ENCODE measurements at places on chromosomes 3 and 15.

DNA sequence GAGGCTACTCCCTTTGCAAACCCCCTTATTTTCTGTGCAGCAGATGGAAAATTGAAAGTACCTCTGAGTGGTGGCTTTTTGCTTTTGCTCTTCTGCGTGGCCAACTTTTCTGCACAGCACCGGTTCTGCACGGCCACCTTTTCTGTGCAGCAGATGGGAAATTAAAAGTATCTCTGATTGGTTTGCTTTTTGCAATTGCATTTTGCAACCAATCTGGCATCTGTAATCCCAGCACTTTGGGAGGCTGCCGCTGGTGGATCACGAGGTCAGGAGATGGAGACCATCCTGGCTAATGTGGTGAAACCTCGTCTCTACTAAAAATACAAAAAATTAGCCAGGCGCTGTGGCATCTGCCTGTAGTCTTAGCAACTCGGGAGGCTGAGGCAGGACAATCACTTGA lies 79.5 kb upstream of the CHMP2B start:
- no peaks in the 10 kb centered on the region for H3K36me3 ChIP-seq
- no peak overlapping the region for H3K4me3 ChIP-seq
- H3K27me3 ChIP-seq: no peaks in the 10 kb centered on the region
- H3K27ac ChIP-seq: no peak overlapping the region
- no peak for DNase-seq

GRCh38 chr3:160616716-160617115 lies 51.3 kb upstream of the KPNA4 start:
- peaks cover 28% of the 10 kb centered on the region for H3K27me3 ChIP-seq
- no peaks in the 10 kb centered on the region for H3K4me1 ChIP-seq
- no peaks in the 10 kb centered on the region for H3K36me3 ChIP-seq
- H3K27ac ChIP-seq: no peak overlapping the region

- H3K36me3 ChIP-seq: peaks cover 30% of the 10 kb centered on the region
- no peaks in the 10 kb centered on the region for H3K27me3 ChIP-seq
- H3K4me1 ChIP-seq: peaks cover 2% of the 10 kb centered on the region
- no peak overlapping the region for H3K27ac ChIP-seq
- H3K4me3 ChIP-seq: no peak overlapping the region
- no peak for DNase-seq
Observed at GRCh38 chr3:120324190-120324589, 25.0 kb downstream of the LRRC58 start.

DNA sequence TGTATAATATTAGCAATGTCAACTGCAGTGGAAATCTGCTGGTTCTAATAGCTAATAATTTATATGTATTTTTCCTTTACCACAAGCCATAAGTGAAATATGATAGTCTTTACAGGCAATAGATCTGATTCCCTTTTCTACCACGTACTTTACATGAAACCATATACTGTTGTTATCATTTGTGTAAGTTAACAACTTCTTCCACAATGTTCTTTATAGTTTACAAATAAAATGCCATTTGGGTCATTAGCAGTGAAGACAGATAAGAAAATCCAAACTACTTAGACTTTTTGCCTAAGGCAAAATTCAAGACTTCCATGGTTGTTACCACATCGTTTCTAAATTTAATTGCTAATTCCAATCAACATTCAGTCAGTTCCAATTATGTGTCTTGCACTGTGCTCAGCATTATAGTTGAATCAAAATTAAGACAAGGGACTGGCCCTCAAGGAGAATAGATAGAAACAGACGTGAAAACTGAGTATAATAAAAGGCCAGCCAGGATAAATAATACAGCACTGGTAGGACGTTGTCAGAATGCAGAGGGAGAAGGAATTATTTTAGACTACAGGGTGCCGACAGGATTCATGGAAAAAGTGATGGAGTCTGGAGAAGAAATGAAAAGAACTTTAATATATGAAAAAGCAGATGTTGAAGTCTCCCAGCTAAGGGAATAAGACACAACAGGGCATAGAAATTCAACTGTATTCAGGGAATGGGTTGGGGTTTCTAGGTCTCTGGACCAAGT lies 249.8 kb downstream of the ALCAM start:
- H3K36me3 ChIP-seq: no peaks in the 10 kb centered on the region
- no peak overlapping the region for H3K4me3 ChIP-seq
- no peaks in the 10 kb centered on the region for H3K27me3 ChIP-seq
- no peak overlapping the region for H3K27ac ChIP-seq

DNA sequence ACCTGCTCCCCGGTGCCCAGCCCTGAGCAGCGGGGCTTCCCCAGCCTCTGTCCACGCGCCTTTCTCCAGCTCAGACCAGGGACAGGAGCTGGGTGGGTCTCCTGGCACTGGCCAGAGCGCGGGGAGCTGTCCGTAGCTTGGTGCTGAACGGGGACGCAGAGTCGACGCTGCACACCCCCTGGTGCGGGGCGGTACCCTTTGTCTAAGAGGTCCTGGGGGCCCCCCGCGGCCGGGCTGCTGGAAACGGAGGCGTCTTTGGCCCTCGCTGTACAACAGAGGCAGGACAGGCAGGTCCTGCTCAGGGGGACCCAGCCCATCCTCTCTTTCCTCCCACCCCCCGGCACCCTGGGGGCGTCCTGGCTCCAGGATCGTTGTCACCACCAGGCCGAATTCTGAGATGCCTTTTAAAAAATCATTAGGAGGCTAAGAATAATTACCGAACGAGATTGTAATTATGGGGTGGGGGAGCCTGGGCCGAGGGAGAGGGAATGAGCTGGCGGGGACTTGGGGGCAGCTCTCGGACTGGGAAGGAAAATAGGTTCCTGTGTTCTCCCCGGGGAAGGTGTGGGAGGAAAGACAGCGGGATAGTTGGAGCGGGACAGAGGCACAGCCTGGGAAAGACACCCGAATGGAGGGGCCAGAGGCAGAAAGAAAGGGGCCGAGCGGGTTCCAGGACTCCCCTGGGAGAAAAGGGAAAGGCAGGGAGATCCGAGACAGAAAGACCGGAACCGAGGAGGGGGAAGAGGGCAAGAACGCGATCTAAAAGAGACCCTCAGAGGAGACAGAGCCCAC lies 4.1 kb upstream of the SKOR1 start:
- no peak for DNase-seq
- peak overlapping the region; percentile 7 for H3K27ac ChIP-seq

GRCh38 chr15:85379403-85380131 lies 836 bp upstream of the AKAP13 start:
- peak overlapping the region; percentile 98 for H3K27ac ChIP-seq
- peak overlapping the region; percentile 95 for H3K4me3 ChIP-seq
- peak; percentile 51 for DNase-seq
- H3K27me3 ChIP-seq: peaks cover 2% of the 10 kb centered on the region

DNA sequence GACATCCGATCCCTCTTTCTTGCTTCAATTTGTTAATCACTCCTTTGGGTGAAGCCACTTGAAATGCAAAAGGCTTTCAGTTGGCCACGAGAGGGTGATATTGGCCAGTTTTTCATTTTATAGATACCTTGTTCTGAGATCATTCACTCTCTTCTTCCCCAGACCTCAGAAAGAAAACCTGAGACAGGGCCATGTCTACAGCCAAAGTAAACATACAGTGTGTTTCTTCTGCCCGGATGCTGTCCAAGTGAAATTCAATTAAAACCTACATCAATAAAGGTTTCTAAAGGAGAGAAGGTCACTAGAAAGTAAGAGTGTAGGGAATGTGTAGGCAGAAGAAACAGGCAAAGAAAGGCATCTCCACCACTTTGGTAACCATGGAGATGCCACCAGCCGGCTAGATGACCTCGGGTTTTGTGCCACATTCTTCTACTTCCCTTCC lies 39.5 kb upstream of the FMN1 start:
- H3K4me1 ChIP-seq: no peaks in the 10 kb centered on the region
- no peak overlapping the region for H3K4me3 ChIP-seq

DNA sequence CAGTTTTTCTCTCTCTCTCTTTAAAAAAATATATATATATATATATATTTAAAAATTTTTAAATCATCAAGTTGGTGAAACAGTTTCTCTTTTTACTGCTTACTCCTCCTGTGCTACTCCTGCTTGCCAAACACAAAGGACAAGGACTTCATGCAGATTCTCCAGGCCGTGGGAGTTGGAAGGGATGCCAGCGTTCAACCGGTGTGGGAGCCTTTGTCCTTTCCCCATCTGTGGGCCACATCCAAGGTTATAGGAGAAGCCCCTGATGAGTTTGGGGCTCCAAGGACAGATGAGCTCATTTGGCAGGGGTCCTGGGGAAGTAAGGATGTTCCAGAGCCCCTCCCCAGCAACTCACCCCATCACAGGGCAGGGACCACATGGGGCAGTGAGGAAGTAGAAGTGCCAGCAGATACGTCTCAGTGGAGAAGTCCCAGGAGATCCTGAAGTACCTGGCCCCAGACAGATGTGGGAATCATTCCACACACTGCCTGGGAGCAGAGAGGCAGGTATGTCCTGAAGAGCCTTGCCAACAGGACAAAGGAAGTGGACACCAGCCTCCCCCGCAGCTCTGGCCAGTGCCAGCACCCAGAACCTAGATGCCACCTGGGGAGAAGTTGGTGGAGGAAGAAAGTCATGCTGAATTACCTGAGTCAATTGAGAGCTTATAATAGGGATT lies 36.6 kb downstream of the CCK start:
- DNase-seq: no peak
- H3K36me3 ChIP-seq: peaks cover 6% of the 10 kb centered on the region
- peaks cover 5% of the 10 kb centered on the region for H3K27me3 ChIP-seq
- H3K4me1 ChIP-seq: peaks cover 5% of the 10 kb centered on the region
